Lower leg skin (tissue), 4 donors: ENCODE measurements at places on chromosomes 6 and 20. TPM values are rescaled to one million over a fixed set of nuclear protein-coding genes. Genes with fewer than 3 reads are reported as not detected.

- no peak for DNase-seq
These were observed 7.9 kb upstream of the WFDC10A start for GRCh38 chr20:45621593-45621992.

The CFAP206 gene
- 0.59 TPM for total RNA-seq

The HLA-G gene
- not detected for total RNA-seq

- no peak for DNase-seq
These were observed 221.6 kb downstream of the LAMA2 start for GRCh38 chr6:129104560-129104959.

The PLG gene
- total RNA-seq: not detected

- no peak for DNase-seq
These were observed 229.5 kb upstream of the FOXQ1 start for GRCh38 chr6:1082285-1082935.

GRCh38 chr6:166470029-166470862 is 87.5 kb upstream of the MPC1 start:
- no peak for DNase-seq
